Erythroblast (primary cell): ENCODE measurements at places on chromosomes 2 and 18.

GRCh38 chr2:239882781-239883180, 142.4 kb downstream of the NDUFA10 start:
- DNase-seq, result no peak

GRCh38 chr18:78904179-78904531, 75.5 kb upstream of the SALL3 start:
- DNase-seq, result no peak

DNA sequence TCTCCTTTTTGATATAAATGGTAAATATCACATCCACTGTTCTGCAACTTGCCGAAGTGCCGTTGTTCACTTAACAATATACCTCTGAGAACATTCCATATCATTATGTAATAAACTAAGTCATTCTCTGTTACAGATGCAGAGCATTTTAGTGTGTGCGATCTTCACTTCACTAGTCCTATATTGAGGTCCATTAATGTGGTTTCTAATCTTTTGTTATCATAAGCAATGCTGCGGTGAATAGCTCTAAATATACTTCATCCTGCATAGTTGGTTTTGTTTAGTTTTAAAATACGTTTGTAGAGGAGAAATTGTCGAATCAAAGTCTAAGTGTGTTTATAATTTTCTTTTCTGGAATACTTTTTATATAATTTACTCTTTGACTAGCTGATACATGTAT, 280.3 kb upstream of the TRIB2 start:
- DNase-seq, result no peak

- DNase-seq, result peak; percentile 31
These were observed 508.6 kb downstream of the PARD3B start for GRCh38 chr2:205053827-205054410.

GRCh38 chr2:76180676-76181075, 470.0 kb upstream of the GCFC2 start:
- DNase-seq, result no peak

GRCh38 chr2:27282892-27283291, 663 bp downstream of the TRIM54 start:
- DNase-seq, result no peak

DNA sequence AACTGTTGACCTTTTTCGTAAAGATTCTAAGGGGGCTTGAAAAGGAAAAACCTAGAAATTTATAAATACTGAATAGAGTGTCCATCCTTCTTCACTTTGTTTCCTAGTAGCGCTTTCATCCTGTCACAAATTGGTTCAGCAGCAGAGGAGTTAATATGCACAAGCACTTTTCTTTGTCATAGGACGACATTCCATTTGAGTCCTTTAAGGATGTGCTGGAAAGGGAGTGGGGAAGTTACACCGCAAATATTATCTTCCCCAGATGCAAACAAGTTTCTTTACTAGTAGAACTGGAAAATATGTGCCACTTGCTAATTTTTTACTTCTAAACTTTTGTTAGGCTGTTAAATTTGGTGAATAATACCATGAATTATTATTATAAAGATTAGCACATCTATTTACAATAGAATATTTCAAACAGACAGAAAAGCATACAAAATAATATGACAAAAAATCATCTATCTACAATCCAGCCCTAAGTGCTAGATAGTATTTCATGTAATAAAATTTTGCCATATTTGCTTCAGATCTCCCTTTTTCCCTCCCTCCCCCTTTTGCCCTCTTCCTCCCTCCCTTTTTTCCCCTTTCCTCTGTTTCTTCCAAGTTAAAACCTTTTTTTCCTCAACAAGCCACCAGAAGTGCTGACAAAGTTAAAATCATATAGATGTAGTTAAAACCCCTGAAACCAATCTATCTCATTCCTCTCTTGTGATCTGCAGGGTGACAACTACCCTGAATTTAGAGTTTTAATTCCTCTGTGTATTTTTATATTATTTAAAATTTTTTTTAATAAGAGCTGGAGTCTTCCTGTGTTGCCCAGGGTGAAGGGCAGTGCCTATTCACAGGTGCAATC, 50.5 kb upstream of the MAP4K3 start:
- no peak for DNase-seq

GRCh38 chr2:224257156-224257555, 144.8 kb downstream of the FAM124B start:
- DNase-seq, result no peak

DNA sequence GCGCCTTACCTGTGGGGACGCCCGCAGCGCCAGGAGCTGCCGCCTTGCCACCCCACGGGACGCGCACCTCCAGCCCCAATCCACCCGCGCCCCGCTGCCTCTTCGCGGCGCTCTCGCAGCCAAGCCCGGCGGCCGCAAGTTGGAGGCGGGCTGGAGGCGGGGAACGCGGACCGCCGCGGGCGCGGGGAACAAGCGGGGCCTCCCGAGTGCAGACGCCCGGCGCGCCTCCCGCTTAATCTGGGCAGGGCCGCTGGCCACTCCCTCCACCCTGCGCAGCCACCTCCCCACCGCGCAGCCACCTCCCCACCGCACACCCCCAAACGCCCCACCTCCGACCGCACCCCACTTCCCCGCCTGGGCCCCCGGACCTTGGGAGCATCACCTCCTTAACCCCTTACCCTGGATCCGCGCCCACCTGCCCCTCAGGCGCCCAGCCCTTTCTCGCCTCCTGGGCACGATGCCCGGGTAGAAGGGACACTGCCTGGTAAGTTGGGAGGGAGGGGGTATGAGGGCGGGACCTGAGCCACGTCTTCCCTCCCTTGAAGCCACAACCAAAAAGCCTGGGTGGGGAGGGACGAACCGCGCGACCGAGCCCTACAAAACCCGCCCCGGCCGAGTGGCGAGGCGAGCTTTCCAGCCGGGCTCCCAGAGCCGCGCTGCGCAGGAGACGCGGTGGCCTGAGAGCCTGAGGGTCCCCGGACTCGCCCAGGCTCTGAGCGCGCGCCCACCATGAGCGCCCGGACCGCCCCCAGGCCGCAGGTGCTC, at the start of the genes COL4A3 and COL4A4:
TSS of gene COL4A3 (plus strand) at position 627 of the 765 bp plus-strand sequence. CDS start at position 730, 103 bp downstream.
TSS of gene COL4A4 (minus strand) at position 208 of the 765 bp plus-strand sequence. CDS start 16,722 bp downstream, outside the sequence.
- DNase-seq, result peak; percentile 13

DNA sequence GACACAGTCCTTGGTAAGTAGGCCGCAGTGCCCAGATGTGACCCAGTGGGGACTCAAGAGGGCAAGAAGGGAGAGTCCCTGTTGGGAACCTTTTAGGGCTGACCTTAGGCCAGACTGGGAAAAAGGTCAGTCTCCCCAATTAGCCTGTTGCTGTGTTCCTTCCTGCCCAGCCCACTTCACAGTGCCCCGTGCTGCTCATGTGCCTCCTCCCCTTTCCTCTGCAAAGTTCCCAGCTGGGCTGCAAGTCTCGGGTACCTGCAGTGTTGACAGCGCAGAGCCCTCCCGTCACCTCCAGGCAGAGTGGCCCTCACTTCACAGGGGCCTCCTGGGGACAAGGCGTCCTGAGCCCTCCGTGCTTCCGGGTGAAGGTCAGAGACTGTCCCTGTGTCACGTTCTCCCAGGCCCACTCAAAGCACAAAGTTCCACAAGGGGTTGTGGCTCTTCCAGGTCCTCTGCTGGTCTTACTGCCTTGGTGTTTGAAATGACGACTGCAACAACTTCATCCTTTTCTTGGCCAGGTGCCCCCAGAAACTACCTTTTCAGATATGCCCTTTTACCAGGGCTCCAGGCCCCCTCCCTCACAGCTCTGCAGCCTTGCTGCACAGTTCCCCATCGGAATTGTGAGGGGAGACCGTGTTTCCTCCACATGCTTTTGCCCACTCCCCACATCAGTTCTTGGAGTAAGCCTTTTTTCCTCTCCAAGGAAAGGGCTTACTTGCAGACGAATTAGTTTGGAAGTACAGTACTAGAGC, 225.8 kb downstream of the ALPK2 start:
- DNase-seq, result no peak

GRCh38 chr2:26150243-26150642, 22.6 kb upstream of the GAREM2 start:
- no peak for DNase-seq

DNA sequence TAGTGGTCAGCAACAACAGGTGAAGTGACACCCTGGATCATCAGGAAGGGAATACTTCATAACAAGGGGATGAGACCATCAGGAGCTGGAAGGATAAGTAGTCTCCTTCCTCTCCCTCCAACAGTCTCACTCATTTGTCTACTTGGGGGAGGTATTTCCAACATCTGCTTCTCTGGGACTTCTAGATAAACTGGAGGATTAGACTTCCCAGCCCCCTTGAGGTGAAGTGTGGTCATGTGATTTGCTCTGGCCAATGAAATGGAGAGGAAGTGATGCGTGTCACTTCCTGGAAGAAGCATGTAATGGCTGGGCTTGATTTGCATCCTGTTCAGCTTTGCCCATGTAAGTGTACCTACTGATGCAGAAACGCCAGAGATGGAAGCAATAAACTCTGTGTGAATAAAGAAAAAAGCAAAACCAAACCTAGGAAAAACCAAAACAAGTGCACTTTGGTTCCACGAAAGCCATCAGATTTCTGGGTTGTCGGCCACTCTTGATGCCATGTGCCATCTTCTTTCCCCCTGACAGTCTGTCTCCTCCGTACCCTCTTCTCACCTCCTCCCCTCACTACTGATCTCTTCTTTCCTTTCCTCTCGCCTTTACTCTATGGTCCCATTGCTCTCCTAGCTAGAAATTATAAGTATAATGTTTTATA, 76.1 kb upstream of the DNMT3A start:
- DNase-seq, result peak; percentile 27

- no peak for DNase-seq
These were observed 57.8 kb downstream of the PKDCC start for GRCh38 chr2:42105330-42106256.

- DNase-seq, result no peak
These were observed at the start of gene CTAGE1 for GRCh38 chr18:22417496-22418188. Gene CTAGE1 (minus strand): TSS chr18:22417915. CDS start chr18:22417811, 104 bp downstream.

DNA sequence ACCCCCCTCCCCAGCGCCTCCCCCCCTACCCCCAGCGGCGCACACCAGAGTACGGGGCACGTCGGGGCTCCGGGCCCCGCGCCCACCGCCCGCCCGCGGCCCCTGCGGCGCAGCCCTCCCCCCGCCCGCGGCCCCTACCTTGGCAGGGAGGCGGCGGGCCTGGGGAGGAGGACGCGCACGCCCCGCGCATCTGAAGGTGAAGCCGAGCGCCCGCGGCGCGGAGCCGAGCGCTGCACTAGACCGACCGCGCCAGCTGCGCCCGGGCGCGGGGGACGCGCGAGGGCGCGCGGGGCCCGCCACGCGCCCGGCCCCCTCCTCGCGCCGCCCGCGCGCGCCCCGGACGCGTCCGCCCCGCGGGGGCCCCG, at the start of gene ZNF516:
TSS of gene ZNF516 (minus strand) at position 237 of the 365 bp plus-strand sequence. CDS start 52,188 bp downstream, outside the sequence.
- DNase-seq, result peak; percentile 58

GRCh38 chr2:171678619-171679018, 8.7 kb upstream of the DYNC1I2 start:
- DNase-seq, result no peak

- no peak for DNase-seq
These were observed 6.5 kb downstream of the SCN3A start for GRCh38 chr2:165197346-165197745.

GRCh38 chr18:27735117-27735516, 441.8 kb downstream of the CDH2 start:
- DNase-seq, result no peak

- DNase-seq, result peak; percentile 59
These were observed 10.4 kb downstream of the NR4A2 start for GRCh38 chr2:156322051-156322685.

DNA sequence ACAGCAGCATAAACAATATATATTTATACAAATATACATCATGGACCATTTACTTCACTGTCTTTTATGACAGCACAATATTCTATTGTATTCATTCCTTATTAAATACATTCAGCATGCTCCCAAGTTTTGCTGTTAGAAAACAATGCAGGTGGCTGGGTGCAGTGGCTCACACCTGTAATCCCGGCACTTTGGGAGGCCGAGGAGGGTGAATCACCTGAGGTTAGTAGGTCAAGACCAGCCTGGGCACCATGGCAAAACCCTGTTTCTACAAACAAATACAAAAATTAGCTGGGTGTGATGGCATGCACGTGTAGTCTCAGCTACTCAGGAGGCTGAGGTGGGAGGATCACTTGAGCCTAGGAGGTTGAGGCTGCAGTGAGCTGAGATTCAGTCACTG, 39.0 kb downstream of the NPC1 start:
- no peak for DNase-seq

- no peak for DNase-seq
These were observed 44.8 kb upstream of the ARHGAP25 start for GRCh38 chr2:68689553-68690537.

GRCh38 chr2:207616185-207616584, 9.0 kb downstream of the METTL21A start:
- DNase-seq, result no peak

DNA sequence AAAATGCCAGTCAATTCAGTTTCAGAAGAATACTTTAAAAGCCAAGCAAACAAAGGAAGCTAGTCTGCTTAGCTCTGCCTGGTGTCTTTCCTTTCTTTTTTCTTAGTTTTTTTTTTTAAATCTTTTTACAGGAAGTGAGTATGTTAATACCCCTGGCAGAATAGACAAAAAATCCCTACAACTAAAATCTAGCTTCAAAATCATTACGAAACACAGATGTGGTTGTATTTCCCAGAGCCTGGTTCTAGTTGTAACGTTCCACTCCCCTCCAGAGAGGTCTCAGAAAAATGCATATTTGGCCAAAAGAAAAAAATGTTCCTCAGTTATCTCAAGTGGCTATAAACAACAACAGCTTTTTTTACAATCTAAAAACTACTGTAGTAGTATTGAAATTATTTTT, 202.1 kb upstream of the RND3 start:
- no peak for DNase-seq

DNA sequence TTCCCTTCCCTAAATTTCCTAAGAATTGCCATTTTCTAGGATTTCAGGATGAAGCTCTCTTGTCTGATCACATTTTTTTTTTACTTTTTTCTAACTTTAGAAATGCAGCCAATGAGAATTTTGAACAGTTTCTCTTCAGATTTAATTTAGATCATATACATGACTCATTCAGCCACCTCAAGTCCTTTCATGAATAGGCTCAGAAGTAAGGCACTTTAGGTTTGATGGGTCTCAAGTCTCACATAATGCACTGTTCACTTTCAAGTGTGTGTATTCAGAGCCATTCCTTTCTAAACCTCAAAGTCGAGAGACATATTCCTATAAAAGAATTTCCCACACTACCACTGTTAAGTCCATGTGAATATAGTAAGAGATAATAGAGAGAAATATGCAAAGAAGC, 614.1 kb upstream of the VRK2 start:
- no peak for DNase-seq

- peak; percentile 66 for DNase-seq
These were observed 909 bp downstream of the NFATC1 start for GRCh38 chr18:79396431-79397246.

DNA sequence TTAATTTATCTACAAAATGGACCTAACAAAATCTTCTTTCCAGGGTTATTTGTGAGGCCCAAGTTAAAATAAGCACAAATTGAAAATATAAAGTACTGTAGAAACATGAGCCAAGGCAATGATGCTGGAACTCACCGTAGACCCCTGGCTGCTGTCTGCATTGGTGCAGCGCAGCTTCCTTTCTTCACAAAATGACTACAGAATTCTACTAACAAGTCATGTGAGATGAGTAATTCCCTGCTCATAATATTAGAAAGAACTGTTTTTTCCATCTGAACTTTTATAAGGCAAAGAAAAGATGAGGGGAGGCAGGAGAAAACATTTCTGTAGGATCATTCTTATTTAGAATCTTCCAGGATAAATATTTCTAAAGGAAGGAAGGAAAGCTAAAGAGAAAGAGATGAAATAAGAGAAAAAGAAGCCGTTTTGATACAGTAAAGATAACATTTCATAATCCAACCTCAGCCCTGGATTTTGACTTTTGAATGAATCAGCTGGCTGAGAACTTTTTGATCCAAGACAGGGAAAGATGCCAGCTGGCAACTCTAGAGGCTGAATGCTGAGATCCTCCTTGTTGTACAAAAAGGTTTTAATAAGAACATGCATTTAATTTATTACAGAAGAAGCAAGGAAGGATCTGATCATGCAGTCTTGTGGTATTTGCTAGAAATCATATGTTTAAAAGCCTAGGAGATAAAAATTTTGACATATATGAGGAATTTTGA, 183.9 kb upstream of the KLHL14 start:
- DNase-seq, result no peak
